ENCODE measurements at places on chromosomes 6 and 20. TPM values are rescaled to one million over a fixed set of nuclear protein-coding genes. Genes with fewer than 3 reads are reported as not detected.

The CST7 gene
- polyA plus RNA-seq, result not detected

The HAO1 gene
- polyA plus RNA-seq, result not detected

The CFB gene
- polyA plus RNA-seq, result 2.5 TPM

The BIRC7 gene
- not detected for polyA plus RNA-seq

The TMC2 gene
- not detected for polyA plus RNA-seq

DNA sequence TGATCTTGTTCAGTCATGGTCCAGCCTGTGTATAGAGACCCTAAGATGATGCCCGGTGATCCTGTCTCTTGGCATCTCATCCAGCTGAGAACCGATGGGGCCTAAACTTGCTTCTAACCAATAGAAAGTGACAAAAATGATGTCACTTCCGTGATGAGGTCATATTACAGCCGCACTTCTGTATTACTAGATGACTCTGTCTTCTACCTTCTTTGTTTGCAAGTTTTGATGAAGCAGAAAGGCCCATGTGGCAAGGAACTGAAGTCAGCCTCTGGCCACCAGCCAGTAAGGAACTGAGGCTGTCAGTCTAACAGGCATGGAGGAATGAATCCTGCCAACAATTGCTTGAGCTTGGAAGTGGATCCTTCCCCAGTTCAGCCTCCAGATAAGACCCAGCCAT lies 32.8 kb upstream of the HLA-C start:
- no peak overlapping the region for H3K27ac ChIP-seq
- no peaks in the 10 kb centered on the region for H3K4me1 ChIP-seq
- no peak for DNase-seq

DNA sequence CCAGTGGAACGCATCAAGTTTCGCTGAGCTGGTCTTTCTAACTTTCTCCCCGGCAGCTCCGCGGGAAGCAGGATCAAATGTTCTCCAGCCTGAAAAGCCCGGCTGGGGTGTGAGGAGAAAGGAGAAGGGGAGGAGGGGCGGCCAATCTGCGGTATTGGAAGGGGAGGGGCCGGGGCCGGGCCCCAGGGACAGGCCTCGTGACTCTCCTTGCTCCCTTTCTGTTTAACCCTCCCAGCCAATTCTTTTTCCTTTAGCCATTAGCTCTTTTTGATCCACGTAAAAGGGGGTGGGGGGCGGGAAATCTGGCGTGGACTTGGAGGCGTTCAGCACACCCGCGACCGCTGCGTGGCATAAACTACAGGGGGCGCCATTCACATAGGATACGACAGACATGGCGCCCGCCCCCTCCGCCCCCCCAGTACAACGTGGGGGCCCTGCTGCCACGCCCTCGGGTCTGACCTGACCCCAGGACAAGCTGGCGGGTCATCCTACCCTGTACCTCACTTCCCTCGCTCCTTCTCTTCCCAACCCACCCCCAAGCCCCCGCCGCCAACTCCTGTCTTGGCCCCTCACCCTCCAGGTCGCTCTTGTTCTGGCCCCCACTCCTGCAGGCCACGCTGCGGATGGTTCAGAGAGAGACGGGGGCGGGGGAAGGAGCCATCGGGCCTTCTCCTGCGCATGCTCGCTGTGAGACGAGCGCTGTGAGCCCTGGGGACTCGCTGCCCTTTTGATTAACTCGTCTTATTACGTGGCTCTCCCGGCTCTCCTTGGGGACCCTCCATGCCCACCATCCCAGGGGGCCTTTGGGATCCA lies 7.8 kb upstream of the MDGA1 start:
- H3K4me3 ChIP-seq, result peak overlapping the region; percentile 1
- H3K27me3 ChIP-seq, result peaks cover 3% of the 10 kb centered on the region
- no peak for DNase-seq
- no peaks in the 10 kb centered on the region for H3K4me1 ChIP-seq
- H3K27ac ChIP-seq, result no peak overlapping the region

GRCh38 chr6:4282926-4283325 lies 147.6 kb upstream of the ECI2 start:
- no peak overlapping the region for H3K4me3 ChIP-seq
- H3K4me1 ChIP-seq, result peaks cover 20% of the 10 kb centered on the region
- H3K36me3 ChIP-seq, result no peaks in the 10 kb centered on the region

DNA sequence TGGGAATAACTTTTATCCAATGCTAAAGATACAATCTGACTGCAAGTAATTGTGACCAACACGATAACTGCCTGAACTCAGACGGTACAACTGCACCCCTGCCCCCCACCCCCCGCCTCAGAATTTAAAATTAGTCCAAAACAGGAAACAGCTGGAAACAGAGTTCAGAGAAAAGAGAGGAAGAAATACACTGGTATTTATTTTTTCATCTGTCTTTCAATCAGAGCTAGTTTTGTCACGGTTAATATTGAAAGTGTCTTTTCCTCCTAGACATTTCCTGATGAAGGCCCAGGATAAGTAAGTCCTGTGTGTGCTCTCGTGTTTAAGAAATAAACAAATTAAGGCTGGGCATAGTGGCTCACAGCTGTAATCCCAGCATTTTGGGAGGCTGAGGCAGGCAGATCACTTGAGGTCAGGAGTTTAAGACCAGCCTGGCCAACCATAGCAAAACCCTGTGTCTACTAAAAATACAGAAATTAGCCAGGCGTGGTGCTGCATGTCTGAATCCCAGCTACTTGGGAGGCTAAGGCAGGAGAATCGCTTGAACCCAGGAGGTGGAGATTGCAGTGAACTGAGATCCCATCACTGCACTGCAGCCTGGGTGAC lies 21.5 kb downstream of the ACSS1 start:
- peaks cover 4% of the 10 kb centered on the region for H3K27me3 ChIP-seq
- no peak overlapping the region for H3K4me3 ChIP-seq
- peaks cover 20% of the 10 kb centered on the region for H3K4me1 ChIP-seq
- H3K27ac ChIP-seq, result no peak overlapping the region

DNA sequence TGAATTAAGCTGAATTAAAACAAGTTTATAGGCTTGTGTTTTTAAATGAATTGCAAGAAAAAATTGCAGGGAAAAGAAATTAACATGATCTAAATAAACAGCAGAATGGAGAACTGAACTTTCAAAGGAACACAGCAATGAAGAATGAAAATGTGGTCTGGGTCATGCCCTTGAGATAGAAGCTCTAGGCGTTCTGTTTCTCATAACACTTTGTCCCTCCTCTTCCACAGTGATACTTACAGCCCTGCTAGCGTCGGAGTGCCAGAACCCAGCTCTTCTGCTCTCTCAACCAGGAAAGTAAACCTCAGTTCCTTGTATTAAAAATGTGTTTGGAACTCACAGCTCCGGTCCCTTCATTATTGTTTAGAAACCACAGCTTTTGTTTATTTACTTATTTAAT lies 11.4 kb downstream of the HMGCLL1 start:
- no peaks in the 10 kb centered on the region for H3K27me3 ChIP-seq
- DNase-seq, result no peak
- no peak overlapping the region for H3K4me3 ChIP-seq
- H3K27ac ChIP-seq, result no peak overlapping the region
